Thoracic aorta endothelial cell (primary cell): ENCODE measurements at places on chromosomes 12 and 14. TPM values are rescaled to one million over a fixed set of nuclear protein-coding genes. Genes with fewer than 3 reads are reported as not detected.

Gene KRT78
- not detected in 2 replicates for total RNA-seq

Gene ACSM4
- total RNA-seq = not detected in 2 replicates

Gene TRPV4
- 0.80 and 1.7 TPM in 2 replicates for total RNA-seq

Gene DNAH10
- total RNA-seq = under 0.01 and 0.07 TPM in 2 replicates

Gene CCDC177
- total RNA-seq = not detected in 2 replicates

Gene TMEM120B
- 6.3 and 11.8 TPM in 2 replicates for total RNA-seq

Gene PMEL
- 0.36 and 0.40 TPM in 2 replicates for total RNA-seq

Gene DHRS2
- 0.27 and 1.5 TPM in 2 replicates for total RNA-seq

Gene IPO8
- 56.9 and 57.0 TPM in 2 replicates for total RNA-seq

Gene ACOT4
- 0.57 and 0.66 TPM in 2 replicates for total RNA-seq

Gene ANO2
- total RNA-seq = 12.6 and 48.8 TPM in 2 replicates

Gene CBLN3
- total RNA-seq = 1.1 and 1.6 TPM in 2 replicates

Gene NTN4
- total RNA-seq = 68.2 and 72.9 TPM in 2 replicates

Gene KLHL33
- not detected in 2 replicates for total RNA-seq

Gene EIF5
- 281 and 330 TPM in 2 replicates for total RNA-seq

Gene PTPRB
- 145 and 173 TPM in 2 replicates for total RNA-seq

Gene CYP46A1
- under 0.01 and 0.14 TPM in 2 replicates for total RNA-seq

Gene TMTC1
- 11.3 and 12.2 TPM in 2 replicates for total RNA-seq

Gene PLEKHD1
- under 0.01 and 0.07 TPM in 2 replicates for total RNA-seq

Gene TMEM229B
- total RNA-seq = under 0.01 and 0.07 TPM in 2 replicates

Gene WSCD2
- not detected in 2 replicates for total RNA-seq

Gene RDH5
- total RNA-seq = 1.3 and 1.5 TPM in 2 replicates

Gene ITGB7
- total RNA-seq = not detected in 2 replicates

Gene KCNK13
- total RNA-seq = 0.07 TPM in 1 of 2 replicates, not detected in the other

Gene LALBA
- total RNA-seq = not detected in 2 replicates

Gene LRFN5
- 0.07 and 0.13 TPM in 2 replicates for total RNA-seq

Gene NRIP2
- total RNA-seq = not detected in 2 replicates

Gene IFNG-AS1
- not detected in 2 replicates for total RNA-seq

Gene FGF23
- not detected in 2 replicates for total RNA-seq

Gene ZFHX2
- total RNA-seq = 0.40 and 0.86 TPM in 2 replicates

Gene CEP170B
- 21.4 and 30.2 TPM in 2 replicates for total RNA-seq

Gene ANG
- 4.3 and 4.7 TPM in 2 replicates for total RNA-seq

Gene PMCH
- total RNA-seq = 0.36 and 1.9 TPM in 2 replicates

Gene CDK2
- total RNA-seq = 43.2 and 53.2 TPM in 2 replicates

Gene KRT72
- total RNA-seq = not detected in 2 replicates

Gene SYT1
- 0.27 and 1.1 TPM in 2 replicates for total RNA-seq

Gene TFCP2
- 12.9 TPM in 2 replicates for total RNA-seq

Gene ACOT6
- total RNA-seq = not detected in 2 replicates

Gene PFKM
- 70.7 and 73.5 TPM in 2 replicates for total RNA-seq

Gene MDGA2
- not detected in 2 replicates for total RNA-seq

Gene MYF5
- not detected in 2 replicates for total RNA-seq
